Endothelial cell (in vitro differentiated cells): ENCODE measurements at places on chromosomes 6 and 20.

DNA sequence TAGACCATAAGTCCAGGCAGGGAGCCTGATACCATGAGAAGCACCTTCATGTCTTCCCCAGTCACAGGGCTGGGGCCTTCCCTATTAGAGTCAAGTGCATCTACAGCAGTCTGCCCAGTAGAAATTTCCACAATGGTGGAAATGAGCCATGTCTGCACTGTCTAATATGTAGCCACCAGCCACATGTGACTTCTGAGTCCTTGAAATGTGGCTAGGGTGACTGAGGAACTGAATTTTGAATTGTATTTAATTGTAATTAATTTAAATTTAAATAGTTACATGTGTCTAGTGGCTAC, 300.2 kb downstream of the CLIC5 start:
- no peak for DNase-seq

- no peak for DNase-seq
Observed at GRCh38 chr6:142737368-142738034, 207.5 kb downstream of the HIVEP2 start.

DNA sequence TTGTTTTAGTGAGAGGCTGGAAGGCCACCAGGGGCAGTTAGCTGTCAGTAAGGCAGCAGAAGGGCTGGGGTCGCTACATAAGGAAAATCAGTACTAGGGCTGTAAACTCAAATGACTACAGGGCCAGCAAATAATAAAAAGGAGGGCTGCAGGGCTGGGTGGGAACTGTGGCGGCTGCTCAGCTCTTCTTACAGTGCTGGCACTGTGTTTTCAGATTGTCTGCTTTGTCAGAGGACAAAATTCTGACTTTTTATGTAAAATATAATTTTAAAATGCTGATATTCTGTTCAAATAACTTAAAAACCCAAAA, 23.2 kb downstream of the HLA-A start:
- no peak for DNase-seq

GRCh38 chr6:47603995-47604394, 94.4 kb upstream of the ADGRF4 start:
- DNase-seq = no peak

DNA sequence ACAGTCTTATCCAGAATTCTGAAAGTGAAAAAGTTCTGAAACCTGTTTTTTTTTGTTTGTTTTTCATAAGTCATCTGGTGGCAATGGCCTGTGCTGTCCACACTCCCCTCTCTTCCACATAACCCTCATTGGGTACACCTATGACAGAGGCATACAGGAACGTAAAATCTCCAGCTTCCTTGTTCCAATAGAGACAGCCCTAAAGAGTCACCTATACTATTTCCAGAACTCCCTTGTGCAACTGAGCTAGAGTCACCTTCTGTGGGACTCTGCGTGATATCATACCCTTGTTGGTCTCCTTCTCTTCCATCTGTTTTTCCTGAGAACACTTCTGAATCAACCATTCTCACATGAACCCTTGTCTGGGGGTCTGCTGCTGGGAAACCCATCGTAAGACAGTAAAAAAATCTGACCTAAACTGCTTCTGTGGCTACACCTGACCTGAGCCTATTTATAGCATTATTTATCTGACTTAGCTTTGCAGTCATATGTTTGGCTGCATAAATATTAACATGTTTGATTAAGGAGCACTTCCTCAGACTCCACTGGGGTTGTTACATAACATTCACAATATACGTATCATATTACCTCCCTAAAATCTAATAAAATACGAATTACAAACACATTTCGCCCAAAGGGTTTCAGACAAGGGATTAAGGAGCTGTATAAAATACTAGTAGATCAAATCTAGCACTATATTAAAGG, 151.9 kb downstream of the PTPRT start:
- DNase-seq = no peak

GRCh38 chr6:25253351-25253750, 25.8 kb upstream of the CARMIL1 start:
- no peak for DNase-seq

GRCh38 chr20:19370076-19371075, 157.9 kb downstream of the SLC24A3 start:
- DNase-seq = no peak
